Left renal cortex interstitium (tissue), 4 donors: ENCODE measurements at places on chromosomes 12 and 14. TPM values are rescaled to one million over a fixed set of nuclear protein-coding genes. Genes with fewer than 3 reads are reported as not detected.

GRCh38 chr12:1573960-1574864, 20.2 kb downstream of the FBXL14 start:
- DNase-seq, result no peak

DNA sequence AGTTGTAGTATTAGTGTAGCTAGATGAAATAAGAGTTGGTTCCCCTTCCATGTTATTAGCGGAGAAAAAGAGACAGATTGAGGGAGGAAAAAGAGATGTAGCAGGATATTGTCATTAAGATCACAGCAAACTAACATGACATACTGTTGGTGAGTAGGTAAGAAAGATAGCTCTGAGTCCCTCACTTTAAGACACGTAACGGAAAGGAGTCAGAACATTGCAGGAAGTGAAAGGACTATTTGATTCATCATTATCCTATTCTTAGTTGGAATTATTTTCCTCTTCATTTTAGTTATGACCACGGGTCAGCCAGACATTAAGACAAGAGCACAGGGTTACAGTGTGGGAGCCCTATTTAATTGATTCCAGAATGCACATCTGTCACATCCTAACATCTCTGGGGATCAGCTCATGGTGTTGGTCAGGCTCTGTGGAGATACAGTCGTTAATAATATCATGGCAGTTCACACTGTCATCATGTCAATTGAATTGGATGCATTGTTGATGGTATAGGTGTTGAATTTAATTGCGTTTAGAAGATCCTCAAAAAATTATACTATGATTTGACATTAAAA, 55.0 kb downstream of the TMX1 start:
- no peak for DNase-seq

DNA sequence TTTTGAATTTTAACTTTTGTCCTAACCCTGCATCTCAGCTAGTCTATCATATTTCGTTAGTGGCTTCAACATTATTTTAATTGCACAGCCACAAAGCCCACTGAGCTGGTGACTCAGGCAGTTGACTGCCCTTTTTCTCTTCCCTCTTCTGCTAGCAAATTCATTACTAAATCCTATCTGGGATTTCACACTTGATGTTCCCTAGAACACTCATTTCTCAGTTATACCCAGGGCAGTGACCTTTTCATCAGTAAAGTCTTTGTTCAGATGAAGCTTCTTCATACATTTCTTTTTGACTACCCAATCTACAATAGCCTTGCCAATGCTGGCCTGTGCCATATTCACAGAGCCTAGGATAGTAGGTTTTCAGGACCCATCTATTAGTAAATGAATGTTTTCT, 107.0 kb downstream of the ATXN7L3B start:
- DNase-seq, result no peak

- DNase-seq, result no peak
These were observed 5.3 kb downstream of the FKBP4 start for GRCh38 chr12:2800046-2800570.

ABCD2 gene
- not detected for polyA plus RNA-seq
